Subcutaneous preadipocyte (primary cell): ENCODE measurements at places on chromosomes 11 and 22. TPM values are rescaled to one million over a fixed set of nuclear protein-coding genes. Genes with fewer than 3 reads are reported as not detected.

The HEPHL1 gene
- total RNA-seq, result not detected in 2 replicates

The FXYD2 gene
- 0.20 TPM in 1 of 2 replicates, not detected in the other for total RNA-seq

The OR52I2 gene
- total RNA-seq, result not detected in 2 replicates

The SHISAL1 gene
- total RNA-seq, result 0.37 and 1.4 TPM in 2 replicates

The PTDSS2 gene
- 29.4 and 36.2 TPM in 2 replicates for total RNA-seq

The IGSF22 gene
- total RNA-seq, result under 0.01 TPM in 1 of 2 replicates, not detected in the other

The OR8G5 gene
- total RNA-seq, result not detected in 2 replicates

The APOA4 gene
- not detected in 2 replicates for total RNA-seq
